ENCODE measurements at places on chromosomes 6 and 20.

DNA sequence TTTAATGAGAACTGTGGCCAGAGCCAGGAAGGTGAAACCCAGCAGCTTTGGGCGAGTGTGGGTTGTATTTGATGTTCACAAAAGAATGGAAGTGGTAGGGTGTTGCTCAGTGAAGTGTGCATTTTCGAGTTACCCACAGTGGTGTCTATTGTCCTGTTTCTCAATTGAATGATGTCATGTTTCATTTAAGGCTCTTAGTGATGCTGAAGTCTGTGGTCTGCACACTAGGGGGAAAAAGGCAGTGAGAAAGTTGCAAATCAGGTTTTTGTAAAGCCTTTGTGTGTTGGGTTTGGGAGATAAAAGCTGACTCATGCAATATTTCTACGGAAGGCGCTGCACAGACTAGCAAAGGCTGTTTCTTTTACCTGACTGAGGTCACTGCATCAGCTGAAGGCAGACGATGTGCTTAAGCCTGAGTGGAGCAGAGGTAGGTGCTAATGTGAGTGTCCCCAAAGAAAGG, 121.1 kb downstream of the PLEKHG1 start:
- peak; percentile 55 for DNase-seq

DNA sequence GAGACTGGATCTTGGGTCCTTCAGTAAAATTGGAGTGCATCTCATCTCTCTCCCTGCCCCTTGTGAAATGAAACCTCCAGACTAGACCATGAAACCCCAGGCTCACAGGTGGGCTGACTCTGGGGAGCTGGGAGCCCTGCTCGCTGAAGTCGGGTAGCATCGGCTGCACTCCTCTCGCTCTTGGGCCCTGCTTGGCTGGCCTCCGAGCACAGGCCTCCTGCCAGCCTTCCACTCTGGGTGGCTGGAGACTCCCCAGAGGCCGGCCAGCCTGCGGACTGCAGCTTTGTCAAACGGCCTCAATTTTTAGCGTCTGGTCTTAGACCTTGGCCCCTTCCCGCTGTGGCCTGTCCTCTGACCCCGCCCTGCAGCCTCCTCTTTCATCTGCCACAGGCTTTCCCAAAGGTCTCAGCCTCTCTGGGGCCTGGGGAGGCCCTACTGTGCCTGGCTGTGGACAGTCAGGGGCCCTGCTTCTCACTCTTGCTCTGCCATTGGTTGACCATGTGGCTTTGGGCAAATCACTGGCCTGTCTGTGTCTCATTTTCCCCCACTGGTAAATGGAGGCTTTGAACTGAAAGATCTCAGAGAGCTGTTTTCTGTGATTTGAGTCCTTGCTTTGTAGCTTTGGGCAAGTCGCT, 45.1 kb downstream of the SRC start:
- DNase-seq, result peak; percentile 44

DNA sequence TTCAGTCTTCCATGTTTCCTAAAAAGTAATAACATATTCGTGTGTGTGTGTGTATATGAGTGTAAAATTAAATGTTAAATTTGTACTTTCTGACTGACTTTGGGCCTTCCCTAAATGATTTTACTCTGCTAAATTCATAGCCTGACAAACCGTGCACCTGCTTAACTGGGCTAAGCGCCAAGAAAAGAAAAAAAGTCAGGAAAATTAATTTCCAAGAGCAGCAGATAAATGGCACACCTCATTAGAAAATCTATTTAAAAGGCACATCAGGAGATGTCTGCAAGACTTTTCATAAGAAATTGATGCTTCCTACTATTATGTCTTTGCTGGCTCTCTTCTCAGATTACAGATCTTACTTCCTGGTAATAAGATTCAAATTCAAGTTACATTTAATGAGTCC, 72.4 kb downstream of the TRDN start:
- DNase-seq, result no peak

GRCh38 chr6:169921217-169921616, 169.8 kb downstream of the ERMARD start:
- no peak for DNase-seq

DNA sequence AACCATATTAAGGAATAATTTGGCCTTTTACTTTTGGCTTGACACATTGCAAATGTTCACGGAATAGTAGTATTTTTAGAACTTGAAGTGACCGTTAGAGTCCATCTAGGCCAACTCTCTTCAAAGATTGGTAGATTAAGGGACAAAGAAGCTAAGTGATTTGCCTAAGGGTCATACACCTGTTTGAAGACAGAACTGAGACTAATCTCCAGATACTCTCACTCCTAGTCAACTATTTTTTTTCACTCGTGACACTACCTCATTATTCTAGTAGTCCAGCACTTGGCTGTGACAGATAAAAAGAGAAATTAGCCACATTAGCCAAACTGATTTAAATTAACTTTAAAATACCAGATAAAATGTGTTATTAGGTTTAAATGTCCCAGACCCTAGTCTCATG, 10.6 kb downstream of the ACSS2 start:
- DNase-seq, result no peak

DNA sequence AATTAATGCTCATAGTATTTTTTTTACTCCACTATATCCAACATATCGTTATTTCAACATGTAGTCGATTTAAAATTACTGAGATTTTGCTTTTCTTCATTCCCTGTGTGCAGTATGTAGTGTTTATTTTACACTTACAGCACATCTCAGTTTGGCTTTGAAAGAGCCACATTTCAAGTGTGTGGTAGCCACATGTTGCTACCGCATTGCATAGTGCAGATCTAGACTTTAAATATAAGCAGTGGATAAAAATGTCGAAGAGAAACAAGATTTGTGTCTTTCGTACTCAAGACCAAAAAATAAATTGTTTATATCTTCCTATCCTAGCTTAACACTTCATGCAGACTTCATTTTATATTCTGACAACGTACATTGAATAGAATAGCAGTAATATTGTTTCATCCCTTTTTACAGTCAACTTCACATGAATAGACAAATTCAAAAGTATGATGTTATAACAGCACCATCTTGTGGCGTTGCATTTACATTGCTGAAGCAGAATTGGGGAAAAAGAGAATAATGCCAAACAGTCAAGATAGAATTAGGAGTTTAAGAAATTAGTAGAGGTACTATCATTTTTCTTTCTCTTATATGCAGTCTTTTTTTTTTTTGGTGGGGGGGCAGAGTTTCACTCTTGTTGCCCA, 29.9 kb downstream of the FBXO5 start:
- no peak for DNase-seq

DNA sequence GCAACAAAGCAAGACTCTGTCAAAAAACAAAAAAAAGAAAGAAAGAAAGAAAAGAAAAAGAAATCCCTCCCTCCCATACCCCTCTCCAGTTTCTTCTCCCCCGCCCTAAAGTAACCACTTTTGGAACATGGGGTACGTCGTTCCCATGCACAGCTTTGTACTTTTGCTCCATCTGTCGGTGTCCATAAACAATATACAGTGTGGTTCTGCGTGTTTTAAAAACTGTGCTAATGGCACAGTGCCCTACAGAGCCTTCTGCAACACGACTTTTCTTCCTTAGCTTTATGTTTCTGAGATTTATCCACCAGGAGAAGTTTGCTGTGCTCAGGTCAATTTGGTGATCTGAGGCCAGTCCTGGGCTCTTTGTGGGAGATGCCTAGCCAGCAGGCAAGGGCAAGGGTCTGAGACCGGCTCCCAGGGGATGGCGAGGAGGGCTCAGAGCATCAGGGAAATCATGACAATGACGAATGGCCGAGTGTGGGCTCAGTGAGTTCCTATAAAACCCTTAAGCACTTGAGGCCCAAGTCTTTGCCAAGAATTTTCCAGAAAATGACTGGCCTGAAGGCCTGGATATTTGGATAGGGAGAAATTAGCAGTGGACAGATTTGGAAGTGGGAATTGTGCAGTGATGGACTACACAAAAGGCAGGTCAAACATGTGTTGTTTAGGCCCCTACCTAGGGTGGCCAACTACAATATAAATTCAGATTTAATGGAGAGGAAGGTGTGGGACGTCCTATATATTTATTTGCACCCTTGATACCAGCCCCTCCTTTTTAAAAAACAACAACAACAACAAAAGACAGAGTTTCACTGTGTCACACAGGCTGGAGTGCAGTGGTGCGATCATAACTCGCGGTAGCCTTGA, 1.9 kb upstream of the BCAS4 start:
- DNase-seq, result no peak

- DNase-seq, result no peak
Measured at GRCh38 chr6:112237595-112237994, 16.8 kb downstream of the LAMA4 start.

GRCh38 chr6:25042984-25043725, 107.4 kb upstream of the RIPOR2 start:
- no peak for DNase-seq
